Islet precursor cell (in vitro differentiated cells): ENCODE measurements at places on chromosomes 2 and 18.
A peak's percentile ranks its signal among the peaks of the same experiment; 100 is the strongest.

DNA sequence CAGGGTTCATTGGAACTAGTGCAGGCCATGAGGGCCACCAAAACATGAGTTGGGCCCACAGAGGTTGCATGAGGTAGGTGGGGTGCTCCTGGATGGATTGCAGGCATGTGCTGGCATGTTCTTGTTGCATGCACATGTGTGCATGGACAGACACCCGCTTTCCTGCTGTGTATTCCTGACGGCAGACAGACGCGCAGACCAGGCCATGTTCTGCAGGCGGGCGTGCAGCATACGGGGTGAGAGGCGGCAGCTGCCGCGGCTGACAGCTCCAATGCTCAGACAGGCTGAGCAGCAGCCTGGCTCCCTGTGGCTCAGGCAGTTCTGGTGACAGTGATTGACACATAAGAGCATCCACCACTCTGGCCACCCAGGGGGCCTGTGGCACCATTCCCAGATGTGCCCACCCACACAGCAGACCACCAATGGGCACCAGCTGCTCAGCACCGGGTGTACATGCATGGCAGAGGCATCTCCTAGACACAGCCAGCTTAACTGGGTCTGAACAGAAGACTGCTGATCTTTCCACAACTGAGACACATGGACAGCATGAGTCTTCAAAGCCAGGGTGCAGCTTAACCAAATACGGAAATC is 21.2 kb downstream of the HS1BP3 start:
- no peak for DNase-seq

DNA sequence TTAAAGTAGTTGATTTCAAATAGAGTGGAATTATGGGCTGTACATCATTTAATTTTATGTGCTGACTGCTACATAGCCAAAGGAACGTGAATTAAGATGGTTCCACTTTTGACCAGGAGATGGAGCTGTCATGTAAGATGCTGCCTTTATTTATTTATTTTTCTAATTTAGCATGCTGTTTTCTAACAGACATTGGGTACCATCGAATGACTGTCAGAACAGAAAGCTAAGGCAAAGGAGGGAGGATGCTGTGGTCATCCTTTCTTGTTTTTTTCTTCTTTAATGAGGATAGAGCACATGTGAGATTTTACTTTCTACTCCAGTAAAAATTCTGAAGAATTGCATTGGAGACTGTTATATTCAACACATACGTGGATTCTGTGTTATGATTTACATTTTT is at the start of gene SCN2A:
Gene SCN2A, plus strand, starts transcription at position 185 of the 400 bp plus-strand sequence. CDS start 56,410 bp downstream, outside the sequence.
- DNase-seq, result no peak

- peak; percentile 21 for DNase-seq
Measured at GRCh38 chr2:126898636-126899035, at the start of gene TEX51. TSS of gene TEX51 (plus strand) at chr2:126898890. CDS start at chr2:126898919, 29 bp downstream.

DNA sequence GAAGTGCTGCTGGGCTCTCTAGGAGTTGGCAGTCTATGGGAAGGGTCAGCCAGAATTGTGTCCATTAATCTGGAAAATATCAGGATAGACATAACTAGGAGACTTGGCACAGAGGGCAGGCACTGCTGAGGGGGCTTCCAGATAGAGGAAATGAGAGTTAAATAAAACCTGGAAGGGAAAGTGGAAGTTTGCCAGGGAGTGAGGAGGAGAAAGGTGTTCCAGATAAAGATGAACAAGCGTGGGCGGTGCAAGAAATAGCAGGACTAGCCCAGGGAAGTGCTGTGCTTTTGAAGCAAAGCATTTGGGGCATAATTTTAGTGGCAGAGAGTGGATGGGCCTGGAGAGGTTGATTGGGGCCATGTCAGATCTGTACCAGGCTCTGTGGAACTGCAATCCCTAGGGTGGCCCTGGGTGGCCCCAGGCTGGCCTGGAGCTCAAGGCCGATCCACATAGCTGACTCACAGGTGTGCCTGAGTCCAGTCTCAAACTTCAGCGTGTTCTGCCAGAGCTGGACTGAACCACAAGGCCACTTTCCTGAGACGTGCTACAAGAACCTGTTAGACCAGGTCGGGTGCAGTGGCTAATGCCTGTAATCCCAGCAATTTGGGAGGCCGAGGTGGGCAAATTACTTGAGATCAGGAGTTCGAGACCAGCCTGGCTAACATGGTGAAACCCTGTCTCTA is 26.9 kb downstream of the GALM start:
- DNase-seq, result peak; percentile 87

DNA sequence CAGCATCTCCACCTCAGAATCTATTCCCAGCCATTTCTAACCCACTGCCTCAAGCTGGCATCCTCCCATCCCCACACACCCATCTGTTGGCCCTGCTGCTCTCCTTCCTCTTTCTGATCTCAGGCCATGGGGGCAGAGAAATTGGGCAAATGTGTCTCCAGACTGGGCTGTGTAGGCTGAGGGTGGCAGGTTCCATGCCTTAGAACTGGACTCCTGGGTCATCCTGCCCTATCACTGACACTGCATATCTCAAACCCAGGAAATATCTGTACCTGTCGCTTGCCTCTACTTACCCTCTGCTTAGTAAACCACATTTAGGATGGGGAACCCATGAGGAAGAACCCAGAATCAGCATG is 1.8 kb downstream of the WNT10A start:
- DNase-seq, result no peak

DNA sequence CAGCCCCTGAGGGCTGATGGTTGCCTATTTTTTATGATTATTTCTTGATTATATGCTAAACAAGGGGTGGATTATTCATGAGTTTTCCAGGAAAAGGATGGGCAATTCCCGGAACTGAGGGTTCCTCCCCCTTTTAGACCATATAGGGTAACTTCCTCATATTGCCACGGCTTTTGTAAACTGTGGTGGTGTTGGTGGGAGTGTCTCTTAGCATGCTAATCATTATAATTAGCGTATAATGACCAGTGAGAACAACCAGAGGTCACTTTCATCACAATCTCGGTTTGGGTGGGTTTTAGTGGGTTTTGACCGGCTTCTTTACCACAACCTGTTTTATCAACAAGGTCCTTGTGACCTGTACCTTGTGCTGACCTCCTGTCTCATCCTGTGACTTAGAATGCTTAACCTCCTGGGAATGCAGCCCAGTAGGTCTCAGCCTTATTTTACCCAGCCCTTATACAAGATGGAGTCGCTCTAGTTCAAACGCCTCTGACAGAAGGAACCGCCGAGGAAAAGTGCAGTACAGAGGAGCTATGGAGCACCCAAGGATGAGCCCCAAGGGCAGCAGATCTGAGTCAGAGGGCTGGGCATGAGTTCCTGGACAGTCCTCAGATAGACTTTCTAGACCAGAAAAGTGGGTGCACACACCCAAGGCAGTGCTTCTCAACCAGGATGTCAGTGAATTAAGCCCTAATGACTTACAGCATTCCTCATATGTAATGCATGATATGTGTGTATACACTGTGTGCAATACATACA is 37.1 kb upstream of the ASAP2 start:
- no peak for DNase-seq

DNA sequence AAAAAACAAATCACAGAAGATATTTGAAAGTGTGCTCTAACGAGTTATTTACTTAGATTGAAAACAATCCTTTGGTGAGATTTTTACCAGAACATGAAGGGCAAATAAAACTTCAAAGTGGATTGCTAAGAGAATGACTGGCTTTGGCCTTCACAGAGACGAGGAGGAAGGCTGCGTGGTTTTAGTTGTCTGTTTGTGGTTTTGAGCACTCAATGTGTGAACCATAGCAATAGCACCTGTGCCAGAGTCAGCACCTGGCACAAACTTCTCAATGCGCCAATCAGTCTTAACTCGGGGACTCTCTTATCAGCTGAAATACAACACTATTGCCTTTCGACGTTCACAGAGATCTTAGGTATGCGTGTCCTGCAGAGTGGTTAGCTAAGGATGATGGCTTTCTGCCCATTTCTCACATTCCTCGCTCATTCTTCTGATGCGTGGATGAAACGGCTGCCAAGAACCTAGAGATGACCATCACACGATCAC is 70.0 kb downstream of the MBP start:
- DNase-seq, result no peak

DNA sequence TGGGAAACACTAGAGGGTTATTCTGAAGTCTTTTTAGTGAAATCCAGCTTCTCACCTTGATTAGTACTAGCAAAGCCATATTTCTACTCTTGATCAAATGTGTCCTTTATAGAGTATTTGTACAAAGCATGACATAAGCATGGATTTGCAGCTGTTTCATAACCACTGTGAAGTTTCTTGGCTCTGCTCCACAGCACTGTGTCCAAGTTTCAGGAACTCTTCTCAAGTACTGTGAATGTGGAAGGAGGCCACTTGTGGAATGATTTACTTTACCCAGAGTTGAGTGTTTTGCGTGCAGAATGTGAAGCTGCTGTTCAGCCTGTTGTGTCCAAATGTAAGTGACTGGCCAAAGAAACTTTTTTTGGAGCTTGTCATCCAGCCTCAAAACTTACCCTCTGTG is 16.2 kb upstream of the MAPRE2 start:
- DNase-seq, result no peak

GRCh38 chr2:77398970-77399600 is 123.1 kb downstream of the LRRTM4 start:
- DNase-seq, result no peak

GRCh38 chr18:67273288-67273687 is 243.2 kb downstream of the DSEL start:
- DNase-seq, result no peak

DNA sequence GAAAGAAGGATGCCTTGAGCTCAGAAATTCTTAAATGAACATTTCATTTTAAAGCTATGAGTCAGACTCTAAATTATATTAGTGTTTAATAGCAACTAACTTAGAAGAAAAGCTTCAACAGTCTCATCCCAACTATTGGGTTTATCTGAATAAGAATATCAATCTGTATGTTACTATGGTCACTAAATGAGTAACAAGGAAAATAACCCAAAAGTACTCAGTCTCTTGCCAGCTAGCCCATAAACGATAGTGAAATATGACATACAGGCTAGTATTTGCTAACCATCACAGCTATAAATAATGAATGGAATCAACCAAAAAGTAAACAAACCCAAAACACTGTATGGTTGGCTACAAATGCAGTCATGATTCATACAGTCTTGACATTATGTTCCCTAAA is 174.9 kb downstream of the RAB3GAP1 start:
- DNase-seq, result no peak

GRCh38 chr2:179626261-179626660 is 235.2 kb downstream of the ZNF385B start:
- no peak for DNase-seq

DNA sequence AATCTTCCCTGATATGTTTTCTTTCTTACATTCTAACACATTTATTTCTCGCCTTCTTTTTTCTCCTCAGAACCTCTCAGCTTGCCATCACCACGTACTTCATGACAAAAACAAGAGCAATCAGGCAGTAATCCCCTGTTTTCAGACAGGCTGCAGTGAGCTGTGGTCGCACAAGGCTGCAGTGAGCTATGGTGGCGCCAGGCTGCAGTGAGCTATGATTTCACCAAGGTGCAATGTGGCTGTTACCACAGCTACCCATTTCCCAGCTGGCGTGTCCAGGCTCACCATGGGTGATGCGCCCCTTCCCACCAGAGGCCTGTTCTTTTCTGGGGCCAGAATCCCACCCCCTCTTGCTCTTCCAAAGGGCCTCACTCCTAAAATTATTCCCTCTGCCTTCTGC is 25.8 kb downstream of the TCF23 start:
- DNase-seq, result no peak

GRCh38 chr18:60413944-60414547 is 41.5 kb upstream of the MC4R start:
- no peak for DNase-seq

GRCh38 chr2:117834992-117835391 is 20.5 kb downstream of the DDX18 start:
- no peak for DNase-seq

DNA sequence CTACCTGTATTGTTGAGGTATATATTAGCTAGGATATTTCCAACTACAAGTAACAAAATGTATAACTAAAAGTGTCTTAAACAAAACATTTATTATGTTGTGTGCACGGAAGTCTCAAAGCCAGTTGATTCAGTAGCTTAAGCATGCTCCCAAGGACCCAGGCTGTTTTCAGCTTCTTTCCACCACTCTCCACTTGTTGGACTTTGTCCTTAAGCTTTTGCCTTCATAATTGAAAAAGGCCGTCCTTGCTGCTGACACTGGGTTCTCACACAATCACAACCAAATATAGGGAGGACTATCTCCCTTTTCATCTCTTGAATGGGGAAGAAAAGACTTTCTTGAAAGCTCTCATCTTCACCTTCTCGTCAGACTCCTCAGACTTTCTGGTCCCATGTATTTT is 12.2 kb upstream of the NEMP2 start:
- no peak for DNase-seq

DNA sequence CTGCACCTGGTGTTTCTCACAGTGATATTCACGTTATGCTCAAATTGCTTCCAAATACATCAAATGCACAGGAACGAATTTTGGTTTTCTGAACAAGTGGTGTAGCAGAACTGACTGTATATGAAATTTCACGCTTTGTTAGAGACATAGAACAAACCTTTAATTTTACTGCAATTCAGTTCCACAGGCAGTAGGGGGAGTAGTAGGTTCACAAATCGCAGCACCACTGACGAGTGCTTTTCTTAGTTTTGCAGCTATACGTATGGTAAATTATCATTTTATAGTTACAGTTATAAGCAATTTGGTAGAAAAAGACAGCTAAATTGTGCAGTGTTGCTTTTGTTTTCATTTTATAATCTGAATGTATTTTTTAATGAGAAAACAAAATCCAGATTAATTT is 113.3 kb downstream of the KIAA1328 start:
- no peak for DNase-seq

- DNase-seq, result no peak
Measured at GRCh38 chr2:228522276-228522675, 340.8 kb upstream of the SPHKAP start.

DNA sequence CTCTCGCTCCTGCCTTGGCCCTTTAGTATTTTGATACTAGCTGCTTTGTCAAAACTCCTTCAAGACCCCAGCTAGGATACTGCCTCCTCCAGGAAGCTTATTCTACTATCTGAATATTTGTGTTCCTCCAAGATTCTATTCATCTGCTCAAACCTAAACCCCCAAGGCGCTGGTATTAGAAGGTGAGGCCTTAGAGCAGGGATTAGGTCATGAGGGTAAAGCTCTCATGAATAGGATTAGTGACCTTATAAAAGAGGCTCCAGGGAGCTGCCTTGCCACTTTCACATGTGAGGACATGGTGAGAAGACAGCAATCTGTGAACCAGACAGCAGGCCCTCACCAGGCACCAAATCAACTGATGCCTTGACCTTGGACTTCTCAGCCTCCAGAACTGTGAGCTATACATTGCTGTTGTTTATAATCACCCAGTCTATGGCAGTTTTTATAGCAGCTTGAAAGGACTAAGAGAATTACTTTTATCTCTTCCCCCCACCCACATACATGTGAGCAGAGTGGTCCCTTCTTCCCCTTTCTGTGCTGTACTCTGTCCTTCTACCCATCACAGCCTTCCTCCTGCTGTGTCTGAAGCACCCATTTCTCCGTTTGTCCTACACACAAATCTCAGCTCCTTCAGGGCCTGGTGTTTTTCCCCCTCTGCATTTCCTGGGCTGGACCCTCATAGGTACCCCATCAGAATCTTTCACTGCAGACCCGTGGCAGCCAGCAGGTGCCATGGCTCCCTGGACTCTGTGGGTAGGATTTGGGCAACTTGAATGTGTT is 54.5 kb downstream of the HS1BP3 start:
- DNase-seq, result no peak
